ENCODE measurements at places on chromosomes 11 and 22.

DNA sequence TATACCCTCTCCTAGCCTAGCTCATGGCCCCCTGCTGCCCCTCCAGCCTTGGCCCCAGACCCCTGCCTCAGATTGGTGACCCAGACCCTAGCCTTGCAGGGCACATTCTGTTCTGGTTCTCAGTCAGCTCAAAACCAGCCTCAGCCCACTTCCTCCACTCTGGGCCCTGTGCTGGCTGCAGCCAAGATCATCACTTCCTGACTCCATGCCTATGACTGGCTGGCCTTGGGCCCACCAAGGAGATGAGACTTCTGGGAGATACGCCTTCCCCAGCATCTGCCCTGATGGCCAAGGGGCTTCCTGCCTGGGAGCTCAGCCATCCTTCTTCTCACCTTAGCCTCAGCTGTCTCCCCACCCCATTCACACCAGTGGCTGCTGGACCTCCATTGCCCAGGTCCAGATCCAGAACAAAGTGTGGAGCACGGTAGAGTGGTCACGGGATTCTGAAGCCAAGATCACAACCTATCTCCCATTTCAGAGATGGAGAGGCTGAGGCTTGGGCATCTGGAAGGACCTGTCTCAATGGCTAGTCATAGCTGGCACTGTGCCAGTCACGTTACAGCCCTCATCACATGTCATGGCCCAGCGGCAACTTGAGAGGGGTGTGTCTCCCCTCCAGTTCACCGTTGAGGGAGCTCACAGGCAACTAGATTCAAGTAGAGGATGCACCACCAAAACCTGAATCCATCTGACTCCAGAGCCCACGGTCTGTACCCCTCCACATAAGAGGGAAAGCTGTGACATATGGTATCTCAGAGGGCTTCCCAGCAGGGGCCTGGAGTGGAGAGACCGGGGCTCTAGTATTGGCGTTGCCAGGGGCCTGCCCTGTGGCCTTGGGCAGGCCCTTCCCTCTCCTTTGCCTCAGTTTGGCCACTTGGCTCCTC, 43.0 kb upstream of the KLHL35 start:
- DNase-seq, result peak; percentile 12

DNA sequence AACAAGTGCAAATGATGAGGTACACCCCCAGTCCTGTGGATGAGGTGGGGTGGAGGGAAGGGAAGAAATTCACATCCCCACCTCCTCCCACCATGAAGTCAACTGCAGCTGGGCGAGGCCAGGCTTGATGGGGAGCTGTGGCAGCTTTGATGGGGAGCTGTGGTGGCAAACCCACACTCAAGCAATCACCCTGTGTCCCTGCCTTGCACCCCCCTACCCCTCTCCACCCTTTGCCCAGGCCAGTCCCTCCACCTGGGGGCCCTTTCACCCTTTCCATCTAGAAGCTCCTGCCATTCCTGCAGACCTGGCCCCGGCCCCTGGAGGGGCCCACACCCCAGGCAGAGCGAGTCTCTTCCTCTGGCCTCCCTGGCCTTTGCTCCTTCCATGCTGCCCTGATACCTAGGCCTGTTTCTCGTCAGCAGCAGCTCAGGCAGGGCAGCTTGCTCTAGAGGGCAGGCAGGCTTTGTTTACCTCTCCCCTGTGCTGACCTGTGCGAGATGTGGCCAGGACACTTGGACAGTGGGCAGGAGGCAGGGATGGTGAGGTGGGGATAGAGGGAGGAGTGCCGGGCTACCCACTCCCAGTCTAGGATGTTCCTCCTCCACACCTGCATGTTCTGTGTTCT, 4.5 kb upstream of the FGF3 start:
- DNase-seq, result no peak

- no peak for DNase-seq
Observed at GRCh38 chr11:10379871-10380568, 75.0 kb upstream of the AMPD3 start.

DNA sequence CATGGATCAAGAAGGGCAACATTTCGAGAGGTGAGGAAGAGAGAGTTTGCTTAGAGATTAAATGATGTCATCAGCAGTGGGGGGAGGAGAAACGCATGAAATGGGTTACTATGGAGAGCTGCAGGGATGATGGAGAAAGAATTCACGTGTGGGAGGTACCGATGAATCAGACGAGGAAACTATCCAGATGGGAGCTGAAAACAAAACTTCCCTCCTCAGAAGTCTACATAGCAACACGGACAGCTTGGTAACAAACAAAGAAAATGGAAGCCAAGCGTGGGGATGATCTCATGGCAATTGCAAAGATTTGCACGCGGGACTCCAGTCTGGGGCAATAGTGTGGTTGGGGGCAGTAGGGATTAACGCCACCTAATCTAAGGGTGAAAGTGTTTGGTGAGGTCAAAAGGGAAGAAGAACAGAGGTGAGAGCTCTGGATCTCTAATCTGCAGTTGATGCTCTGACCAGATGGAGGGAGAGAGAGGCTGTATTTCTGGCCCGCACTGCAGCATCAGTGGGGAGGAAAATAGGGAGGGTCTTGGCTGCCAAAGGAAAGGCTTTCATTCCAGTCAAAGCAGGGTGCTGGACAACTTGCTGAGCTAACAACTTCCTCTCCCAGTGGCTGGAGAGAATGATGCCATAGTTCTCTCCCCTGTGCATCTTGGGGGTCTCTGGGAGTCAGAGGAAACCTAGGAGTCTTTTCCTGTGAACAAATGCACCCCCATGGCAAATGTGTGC, 43.4 kb upstream of the CSNK2A3 start:
- DNase-seq, result no peak

DNA sequence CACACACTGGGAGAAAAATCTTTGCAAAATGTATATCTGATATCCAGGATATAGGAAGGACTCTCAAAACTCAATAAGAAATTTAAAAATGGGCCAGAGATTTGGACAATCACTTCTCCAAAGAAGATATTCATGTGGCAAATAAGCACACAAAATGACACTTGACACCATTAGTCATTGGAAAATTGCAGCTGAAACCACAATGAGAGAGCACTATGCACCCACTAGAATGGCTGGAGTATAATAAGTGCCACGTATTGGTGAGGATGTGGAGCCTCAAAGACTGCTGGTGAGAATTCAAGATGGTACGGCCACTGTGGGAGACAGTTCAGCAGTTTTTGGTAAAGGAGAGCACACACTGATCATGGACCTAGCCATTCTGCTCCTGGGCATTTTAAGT, 12.8 kb upstream of the OSBPL5 start:
- DNase-seq, result no peak
